ENCODE measurements at places on chromosomes 2 and 18. TPM values are rescaled to one million over a fixed set of nuclear protein-coding genes. Genes with fewer than 3 reads are reported as not detected.

Gene EVA1A
- total RNA-seq = 7.6 TPM

Gene ZSWIM2
- total RNA-seq = not detected

Gene NGEF
- total RNA-seq = 7.4 TPM

DNA sequence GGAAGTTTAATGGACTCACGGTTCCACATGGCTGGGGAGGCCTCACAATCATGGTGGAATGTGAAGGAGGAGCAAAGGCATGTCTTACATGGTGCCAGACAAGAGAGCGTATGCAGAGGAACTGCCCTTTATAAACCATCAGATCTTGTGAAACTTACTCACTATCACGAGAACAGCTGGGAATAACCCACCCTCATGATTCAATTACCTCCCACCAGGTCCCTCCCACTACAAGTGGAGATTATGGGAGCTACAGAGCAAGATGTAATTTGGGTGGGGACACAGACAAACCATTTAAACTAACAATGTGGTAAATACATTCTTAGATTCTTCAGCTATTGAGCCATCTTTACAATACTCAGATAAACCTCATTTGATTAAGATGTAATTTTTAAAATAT lies 176.1 kb downstream of the SH3BP4 start:
- no peak for DNase-seq

- DNase-seq = no peak
These were observed 35.1 kb downstream of the LOXHD1 start for GRCh38 chr18:46621871-46622270.

DNA sequence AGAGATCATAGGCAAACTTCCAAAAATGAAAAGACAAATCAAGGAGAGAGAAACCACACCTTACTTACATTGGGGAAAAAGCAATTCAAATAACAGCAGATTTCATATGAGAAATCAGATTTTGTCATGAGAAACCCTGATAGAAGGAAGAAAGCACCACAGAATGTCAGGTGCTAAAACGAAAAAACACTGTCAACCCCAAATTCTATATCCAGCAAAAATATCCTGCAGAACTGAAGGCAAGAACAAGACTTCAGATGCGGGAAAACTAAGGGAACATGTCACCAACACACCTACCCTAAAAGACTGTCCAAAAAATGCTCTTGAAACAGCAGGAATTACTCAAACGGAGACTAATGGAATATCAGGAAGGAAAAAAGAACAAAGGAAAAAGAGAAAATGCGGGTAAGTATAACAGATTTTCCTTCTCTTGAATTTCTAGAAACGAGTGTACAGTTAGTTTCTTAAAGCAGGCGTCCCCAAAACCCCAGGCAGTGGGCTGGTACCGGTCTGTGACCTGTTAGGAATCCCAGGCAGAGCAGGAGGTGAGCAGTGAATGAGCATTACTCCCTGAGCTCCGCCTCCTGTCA lies 7.3 kb upstream of the ID2 start:
- DNase-seq = no peak

DNA sequence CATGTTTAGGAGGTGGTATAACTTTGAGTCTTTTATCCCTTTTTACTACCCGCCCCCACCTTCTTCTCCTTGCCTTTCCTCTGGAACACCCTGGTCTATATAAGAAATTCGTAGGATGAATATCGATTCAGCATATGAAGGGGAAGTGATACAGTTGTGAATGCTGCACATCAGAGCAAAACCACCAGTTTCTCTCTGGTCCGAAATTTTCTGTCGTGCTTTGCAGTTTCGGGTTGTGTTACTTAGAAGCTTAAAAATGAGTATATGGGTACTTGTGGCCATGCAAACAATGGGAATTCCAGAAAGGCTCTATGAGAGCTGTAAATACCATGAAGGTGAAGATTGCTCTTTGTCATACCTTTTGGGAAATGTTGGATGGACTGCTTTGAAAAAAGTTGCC lies 60.6 kb downstream of the DAW1 start:
- no peak for DNase-seq

- DNase-seq = peak; percentile 78
These were observed 245.7 kb downstream of the IKZF2 start for GRCh38 chr2:212905640-212906201.
